ENCODE measurements at places on chromosomes 2 and 18.
A peak's percentile ranks its signal among the peaks of the same experiment; 100 is the strongest.

DNA sequence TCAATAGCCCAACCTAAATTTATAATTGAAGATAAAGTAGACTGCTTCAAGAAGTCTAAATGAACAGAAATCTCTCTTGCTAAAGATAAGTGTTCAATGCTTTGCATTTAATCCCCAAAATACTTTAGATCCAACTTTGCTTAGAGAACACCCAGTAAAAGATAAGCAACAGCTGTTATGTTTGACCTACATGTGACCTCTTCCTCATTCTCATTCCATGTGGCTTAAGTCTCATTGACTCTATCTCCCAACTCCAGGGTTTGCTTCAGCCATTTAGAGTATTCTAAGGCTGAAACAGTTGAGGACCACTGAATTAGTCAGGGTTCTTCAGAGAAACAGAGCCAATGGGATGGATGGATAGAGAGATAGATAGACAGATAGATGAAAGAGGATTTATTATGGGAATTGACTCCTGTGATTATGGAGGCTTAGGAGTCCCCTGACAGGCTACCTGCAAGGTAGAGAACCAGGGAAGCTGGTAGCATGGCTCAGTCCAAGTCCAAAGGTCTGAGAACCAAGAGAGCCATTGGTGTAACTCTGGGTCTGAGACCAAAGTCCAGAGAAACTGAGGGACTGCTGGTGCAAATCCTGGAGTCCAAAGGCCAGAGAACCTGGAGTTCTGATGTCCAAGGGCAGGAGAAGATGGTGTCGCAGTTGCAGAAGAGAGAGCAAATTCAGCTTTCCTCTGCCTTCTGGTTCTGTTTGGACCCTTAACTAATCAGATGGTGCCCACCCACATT lies 32.1 kb downstream of the CRYGD start:
- DNase-seq: no peak

DNA sequence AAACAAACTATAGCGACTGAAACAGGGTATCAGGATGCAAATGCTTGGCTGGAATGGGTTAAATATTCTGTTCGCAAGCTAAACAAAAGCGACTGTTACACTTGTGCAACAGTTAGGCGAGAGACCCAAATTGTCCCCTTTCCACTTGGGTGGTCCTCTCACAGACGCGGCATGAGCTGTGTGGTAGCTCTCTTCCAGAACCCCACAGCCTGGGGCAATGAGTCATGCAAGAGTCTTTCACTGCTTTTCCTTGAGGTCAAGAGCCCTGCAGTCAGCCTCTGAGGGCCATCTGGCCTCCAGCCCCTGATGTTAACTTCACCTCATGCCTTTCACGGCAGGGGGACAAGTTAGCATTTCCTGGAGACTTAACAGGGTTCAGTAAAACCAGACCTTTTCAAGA lies 25.7 kb downstream of the SULT1C4 start:
- no peak for DNase-seq

DNA sequence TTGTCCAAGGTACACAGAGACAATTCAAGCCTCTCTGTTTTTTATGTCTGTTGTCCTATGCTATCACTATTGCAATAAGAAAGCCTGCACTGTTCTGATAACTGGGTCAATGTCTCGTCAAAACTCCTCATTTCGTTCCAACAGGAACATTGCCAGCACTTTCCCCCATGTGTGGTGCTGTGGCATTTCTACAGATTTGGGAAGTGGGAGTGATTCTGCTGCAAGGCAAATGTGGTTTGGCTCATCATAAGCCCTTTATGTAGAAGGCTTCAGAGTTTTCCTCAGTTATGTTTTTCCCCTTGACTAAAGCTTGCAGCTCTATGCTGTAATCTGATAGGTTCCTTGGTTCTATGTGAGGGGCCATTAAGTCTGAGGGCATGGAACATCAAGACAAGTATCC lies 324.1 kb upstream of the TCF4 start:
- no peak for DNase-seq

GRCh38 chr2:177256695-177257094 lies 7.8 kb downstream of the NFE2L2 start:
- no peak for DNase-seq

- no peak for DNase-seq
These were observed 141.8 kb downstream of the SMAD2 start for GRCh38 chr18:47788621-47789020.

GRCh38 chr2:78592491-78592890 lies 433.0 kb upstream of the REG3G start:
- DNase-seq: no peak

GRCh38 chr18:38369772-38370690 lies 804.4 kb upstream of the CELF4 start:
- DNase-seq: peak; percentile 50

- DNase-seq: no peak
These were observed 76.5 kb downstream of the BABAM2 start for GRCh38 chr2:27967076-27967475.

- no peak for DNase-seq
These were observed 103.1 kb upstream of the THOC1 start for GRCh38 chr18:370751-371608.

GRCh38 chr2:15034860-15035259 lies 402.3 kb downstream of the LRATD1 start:
- DNase-seq: no peak

GRCh38 chr2:42164971-42165370 lies 4.2 kb upstream of the EML4 start:
- no peak for DNase-seq

- DNase-seq: no peak
These were observed 291.3 kb downstream of the AFF3 start for GRCh38 chr2:99851089-99851488.

Data from bone marrow (tissue), 2 donors.